Activated CD8-positive, alpha-beta T cell treated with anti-CD3 and anti-CD28 coated beads, Interleukin-2, amount 10 ng/mL, durations not matched to agents 7 days and 5 days (primary cell): ENCODE measurements at places on chromosomes 5 and 9. TPM values are rescaled to one million over a fixed set of nuclear protein-coding genes. Genes with fewer than 3 reads are reported as not detected.

GRCh38 chr5:173644673-173645436, 28.4 kb upstream of the BOD1 start:
- DNase-seq = no peak

DNA sequence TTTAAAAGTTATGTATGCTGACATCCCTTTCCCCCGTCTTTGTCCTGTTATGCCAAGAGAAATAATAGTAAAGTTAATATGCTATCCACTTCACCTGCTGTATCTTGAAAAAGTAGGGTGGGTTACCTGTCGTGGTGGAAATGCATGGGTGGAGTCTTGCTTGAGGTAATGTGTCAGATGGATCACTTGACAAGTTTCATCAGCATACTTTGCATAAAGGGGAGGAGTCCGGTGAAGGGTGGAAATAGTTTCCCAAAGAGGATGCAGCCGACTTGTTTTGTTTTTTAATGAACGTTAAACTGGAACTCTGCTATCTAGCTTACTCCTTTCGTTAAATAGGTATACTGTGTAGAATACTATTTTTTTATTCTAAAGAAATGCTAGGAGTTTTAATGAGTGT, 9.0 kb upstream of the DMRT3 start:
- DNase-seq = no peak

GRCh38 chr5:174155281-174155680, 109.8 kb downstream of the NSG2 start:
- DNase-seq = no peak

- peak; percentile 74 for DNase-seq
Measured at GRCh38 chr5:98771382-98772109, 1.9 kb upstream of the RGMB start.

DNA sequence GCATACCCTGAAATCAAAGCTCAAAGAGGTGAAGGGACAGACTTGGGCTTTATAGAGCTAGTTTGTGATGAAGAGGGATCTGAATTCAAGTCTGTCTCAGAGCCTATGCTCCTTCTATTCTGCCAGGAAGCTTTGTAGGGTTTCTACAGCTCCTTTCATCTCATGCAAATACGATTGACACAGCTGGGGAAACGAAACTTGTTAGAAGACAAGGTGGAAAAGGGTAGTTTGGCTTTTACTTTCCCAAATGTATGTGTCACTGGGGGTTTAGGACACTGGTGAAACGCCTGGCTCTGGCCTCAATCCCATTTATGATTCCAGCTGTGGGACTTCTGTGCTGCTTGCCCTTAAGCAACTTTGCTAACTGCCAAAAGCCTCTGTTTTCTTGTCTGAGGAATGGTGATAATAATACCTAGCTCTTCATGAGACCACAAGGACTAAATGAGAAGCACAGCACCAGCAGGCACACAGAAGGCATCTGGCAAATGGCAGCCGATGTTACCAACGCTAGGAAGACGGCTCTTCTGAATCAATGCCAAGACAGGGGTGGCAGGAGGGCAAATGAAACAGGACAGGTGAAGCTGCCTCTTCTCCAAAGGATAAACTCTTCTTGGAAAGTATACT, 70.3 kb upstream of the EQTN start:
- DNase-seq = peak; percentile 28

DNA sequence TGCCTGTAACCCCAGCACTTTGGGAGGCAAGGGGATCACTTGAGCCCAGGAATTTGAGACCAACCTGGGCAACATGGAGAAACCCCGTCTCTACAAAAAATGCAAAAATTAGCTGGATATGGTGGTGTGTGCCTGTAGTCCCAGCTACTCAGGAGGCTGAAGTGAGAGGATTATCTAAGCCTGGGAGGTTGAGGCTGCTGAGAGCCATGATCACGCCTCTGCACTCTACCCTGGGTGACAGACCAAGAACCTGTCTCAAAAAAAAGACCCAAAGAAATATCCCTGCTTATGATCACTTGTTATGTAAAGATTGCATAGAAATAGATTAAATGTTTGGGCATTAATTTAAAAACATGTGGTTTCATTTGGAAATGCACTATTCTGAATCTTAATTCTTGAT, 125.1 kb downstream of the UGCG start:
- no peak for DNase-seq

DNA sequence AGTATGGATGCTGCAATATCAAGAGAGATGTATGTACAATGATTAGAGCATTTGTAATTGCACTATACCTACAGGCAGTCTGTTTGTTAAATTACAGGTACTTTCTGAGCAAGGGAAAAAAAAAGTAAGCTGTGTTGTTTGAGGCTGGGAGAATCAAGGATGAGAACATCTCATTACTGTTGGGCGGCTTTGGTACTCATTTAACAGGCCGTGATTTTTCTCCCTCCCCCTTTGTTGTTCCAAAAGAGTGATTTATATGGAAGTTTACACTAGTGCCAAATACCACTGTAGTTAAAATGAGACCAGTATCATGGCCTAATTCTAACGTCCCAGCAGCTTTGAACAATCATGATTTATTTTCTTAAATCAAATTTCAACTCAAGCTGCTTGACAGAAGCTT, 71.2 kb upstream of the GNA14 start:
- no peak for DNase-seq

- DNase-seq = no peak
Measured at GRCh38 chr5:111398013-111398412, 114.3 kb downstream of the STARD4 start.

- no peak for DNase-seq
Measured at GRCh38 chr9:123514766-123515165, 158.8 kb downstream of the CRB2 start.

DNA sequence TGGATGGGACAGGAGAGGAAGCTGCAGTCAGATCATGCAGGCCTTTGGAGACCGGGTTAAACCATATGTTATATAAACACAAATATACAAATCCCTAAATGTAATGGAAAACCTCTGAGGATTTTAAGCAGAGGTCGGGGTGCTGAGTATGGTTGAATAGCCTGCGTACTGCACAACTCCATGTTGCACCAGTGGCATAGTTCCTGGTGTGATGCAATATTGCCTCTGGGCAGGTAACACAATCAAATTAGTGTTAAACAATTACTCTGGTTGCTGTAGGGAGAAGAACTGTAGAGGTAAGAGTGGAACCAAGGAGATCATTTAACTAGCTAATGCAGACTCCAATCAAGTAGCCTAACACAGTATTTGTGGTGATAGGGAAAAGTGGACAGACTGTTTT, 21.3 kb upstream of the RNF145 start:
- no peak for DNase-seq

- DNase-seq = no peak
Measured at GRCh38 chr9:72193478-72193881, 44.2 kb downstream of the GDA start.

DNA sequence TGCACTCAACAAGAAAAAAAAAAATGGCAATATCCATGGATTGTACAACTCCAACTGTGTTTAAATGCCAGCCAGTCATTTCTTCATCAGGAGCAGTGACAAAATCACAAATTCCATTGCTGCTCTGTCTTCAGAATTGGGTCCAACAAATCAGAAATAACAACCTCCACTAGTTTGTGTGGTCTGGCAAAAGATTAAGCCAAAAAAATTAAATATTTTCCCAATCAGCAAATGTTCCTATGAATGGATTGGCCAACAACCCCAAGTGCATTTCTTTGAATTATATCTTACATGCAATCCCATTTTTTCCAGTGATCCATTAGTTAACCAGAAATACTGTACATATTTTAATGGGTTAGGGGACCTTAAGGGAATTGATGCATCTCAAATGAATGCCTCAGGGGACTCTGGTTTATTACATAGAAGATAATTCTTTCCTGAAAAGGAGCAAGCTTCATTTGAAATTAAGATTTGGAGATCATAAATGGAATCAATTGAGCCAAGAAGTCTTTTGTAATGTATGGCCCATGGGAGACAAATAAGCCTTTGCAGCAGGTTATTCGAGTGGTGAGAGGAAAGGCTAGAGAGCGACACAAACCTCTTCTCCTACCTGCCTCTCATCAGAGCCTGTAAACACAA, 131.8 kb downstream of the TLE1 start:
- no peak for DNase-seq

DNA sequence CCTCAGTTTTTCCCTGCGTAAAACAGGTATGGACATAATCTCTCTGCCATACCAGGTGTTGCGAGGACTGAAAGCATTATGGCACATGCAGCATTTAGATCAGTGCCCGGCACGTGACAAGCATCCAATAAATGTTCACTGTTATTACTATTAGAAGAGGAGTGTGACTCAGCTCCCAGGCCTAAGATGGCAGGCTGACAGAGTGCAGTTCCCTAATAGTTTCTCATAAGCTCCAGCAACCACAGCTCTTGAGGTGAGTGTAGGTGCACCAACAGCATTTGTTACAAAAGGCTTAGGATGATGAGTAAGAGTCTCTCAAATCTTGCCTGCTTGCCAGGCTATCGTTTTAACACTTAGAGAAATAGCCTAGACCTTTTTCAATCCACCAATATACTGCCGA, 28.9 kb upstream of the GLIS3 start:
- DNase-seq = no peak

DNA sequence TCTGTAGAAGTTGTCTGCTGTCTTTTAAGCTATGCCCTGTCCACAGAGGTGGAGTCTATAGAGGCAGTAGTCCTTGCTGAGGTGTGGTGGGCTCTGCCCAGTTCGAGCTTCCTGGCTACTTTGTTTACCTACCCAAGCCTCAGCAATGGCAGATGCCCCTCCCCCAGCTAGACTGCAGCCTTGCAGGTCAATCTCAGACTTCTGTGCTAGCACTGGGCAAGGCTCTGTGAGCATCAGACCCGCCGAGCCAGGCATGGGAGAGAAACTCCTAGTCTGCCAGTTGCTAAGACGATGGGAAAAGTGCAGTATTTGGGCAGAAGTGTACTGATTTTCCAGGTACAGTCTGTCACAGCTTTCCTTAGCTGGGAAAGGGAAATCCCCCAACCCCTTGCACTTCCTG, 694.1 kb upstream of the CDH6 start:
- DNase-seq = no peak

- no peak for DNase-seq
Measured at GRCh38 chr5:96144289-96144688, 182.6 kb upstream of the ELL2 start.

DNA sequence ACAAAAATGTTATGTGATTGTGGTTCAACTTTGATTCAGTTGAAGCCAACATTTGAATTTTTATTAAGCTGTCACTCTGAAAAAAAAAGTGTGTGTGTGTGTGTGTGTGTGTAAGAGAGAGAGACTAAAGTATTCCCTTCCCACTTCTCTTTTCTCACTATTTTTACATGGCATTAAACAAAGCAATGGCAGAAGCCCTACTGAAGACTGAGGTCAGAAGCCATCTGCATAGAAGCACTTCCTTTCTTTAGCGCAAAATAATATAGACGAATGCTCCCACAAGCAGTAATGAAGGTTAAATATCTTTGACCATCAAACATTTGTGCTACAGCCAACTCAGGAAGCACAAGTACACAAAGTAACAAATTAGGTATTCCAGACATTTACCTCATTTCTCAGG, 540.5 kb downstream of the KCTD16 start:
- DNase-seq = no peak

GRCh38 chr5:108688485-108688884, 59.2 kb upstream of the FER start:
- no peak for DNase-seq

- no peak for DNase-seq
Measured at GRCh38 chr9:105064248-105065097, 136.5 kb upstream of the ABCA1 start.

DNA sequence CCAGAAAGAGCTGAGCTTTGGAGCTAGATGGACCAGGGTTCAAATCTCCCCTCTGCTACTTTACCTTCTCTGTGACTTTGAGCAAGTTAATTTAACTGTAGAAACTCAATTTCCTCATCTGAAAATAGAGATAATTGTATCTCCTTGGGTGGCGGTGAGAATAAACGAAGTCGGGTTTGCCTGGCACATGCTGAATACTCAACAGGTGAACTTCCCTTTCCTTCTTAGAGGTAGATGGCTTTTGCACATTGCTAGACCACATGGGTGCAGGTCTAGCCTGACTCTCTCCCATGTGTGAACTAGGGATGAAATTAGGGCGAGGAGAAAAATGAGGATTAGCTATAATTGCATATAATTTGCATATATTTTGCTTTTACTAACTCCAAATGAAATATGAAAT, 31.4 kb upstream of the GTF2H2C start:
- DNase-seq = no peak

DNA sequence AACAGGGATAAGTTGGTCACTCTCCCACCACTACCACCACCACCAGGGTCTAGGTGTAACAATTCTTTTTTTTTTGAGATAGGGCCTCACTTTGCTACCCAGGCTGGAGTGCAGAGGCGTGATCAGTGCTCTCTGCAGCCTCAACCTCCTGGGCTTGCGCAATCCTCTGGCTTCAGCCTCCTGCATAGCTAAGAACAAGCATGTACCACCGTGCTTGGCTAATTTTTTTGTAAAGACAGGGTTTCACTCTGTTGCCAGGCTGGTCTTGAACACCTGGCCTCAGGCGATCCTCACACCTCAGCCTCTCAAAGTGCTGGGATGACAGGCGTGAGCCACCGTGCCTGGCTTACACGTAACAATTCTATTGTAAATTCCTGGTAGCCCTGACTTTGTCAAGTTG, 27.5 kb downstream of the CORO2A start:
- no peak for DNase-seq

- no peak for DNase-seq
Measured at GRCh38 chr9:16171911-16172310, 619.1 kb downstream of the CCDC171 start.

DNA sequence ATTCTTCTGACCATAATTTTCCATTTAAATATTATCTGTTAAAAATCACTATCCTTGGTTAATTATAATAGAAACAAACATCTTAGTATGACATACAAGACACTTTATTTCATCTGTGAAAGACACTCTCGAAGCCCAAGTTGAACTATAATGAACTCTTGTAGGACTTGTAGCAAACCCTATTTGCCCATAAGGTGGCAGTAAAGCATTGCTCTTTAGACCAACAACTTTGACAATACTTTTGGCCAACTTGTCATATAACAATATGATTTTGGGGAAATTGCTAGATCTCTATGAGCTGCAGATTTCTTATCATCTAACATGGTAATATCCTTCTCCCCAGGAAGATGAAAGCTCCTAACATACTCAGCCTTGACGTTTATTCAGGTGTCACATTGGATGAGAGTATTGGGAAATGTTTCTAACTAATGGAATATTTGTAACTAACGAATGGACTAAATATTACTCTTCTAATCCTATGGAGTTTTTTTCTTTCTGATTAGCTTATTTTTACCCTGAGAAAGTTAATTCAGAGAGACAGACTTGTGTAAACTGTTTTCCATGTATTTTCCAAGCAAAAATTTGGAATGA, 11.0 kb downstream of the SPINK14 start:
- DNase-seq = peak; percentile 25

- no peak for DNase-seq
Measured at GRCh38 chr5:24226479-24226878, 418.3 kb downstream of the CDH10 start.

GRCh38 chr5:14429101-14430050, 152.2 kb upstream of the OTULINL start:
- DNase-seq = no peak

- DNase-seq = no peak
Measured at GRCh38 chr9:97794666-97795065, 58.4 kb upstream of the FOXE1 start.

LRSAM1 gene
- total RNA-seq = 18.0 TPM

OBP2A gene
- total RNA-seq = not detected

CARTPT gene
- total RNA-seq = not detected

ZNF879 gene
- 4.7 TPM for total RNA-seq

TMEM252 gene
- total RNA-seq = not detected

CD72 gene
- total RNA-seq = 11.6 TPM

SLC34A3 gene
- total RNA-seq = not detected

C9orf43 gene
- total RNA-seq = 0.34 TPM

NR2F1 gene
- not detected for total RNA-seq

TLX3 gene
- not detected for total RNA-seq

AK8 gene
- total RNA-seq = not detected
